ENCODE measurements at places on chromosomes 12 and 14.
A peak's percentile ranks its signal among the peaks of the same experiment; 100 is the strongest.

DNA sequence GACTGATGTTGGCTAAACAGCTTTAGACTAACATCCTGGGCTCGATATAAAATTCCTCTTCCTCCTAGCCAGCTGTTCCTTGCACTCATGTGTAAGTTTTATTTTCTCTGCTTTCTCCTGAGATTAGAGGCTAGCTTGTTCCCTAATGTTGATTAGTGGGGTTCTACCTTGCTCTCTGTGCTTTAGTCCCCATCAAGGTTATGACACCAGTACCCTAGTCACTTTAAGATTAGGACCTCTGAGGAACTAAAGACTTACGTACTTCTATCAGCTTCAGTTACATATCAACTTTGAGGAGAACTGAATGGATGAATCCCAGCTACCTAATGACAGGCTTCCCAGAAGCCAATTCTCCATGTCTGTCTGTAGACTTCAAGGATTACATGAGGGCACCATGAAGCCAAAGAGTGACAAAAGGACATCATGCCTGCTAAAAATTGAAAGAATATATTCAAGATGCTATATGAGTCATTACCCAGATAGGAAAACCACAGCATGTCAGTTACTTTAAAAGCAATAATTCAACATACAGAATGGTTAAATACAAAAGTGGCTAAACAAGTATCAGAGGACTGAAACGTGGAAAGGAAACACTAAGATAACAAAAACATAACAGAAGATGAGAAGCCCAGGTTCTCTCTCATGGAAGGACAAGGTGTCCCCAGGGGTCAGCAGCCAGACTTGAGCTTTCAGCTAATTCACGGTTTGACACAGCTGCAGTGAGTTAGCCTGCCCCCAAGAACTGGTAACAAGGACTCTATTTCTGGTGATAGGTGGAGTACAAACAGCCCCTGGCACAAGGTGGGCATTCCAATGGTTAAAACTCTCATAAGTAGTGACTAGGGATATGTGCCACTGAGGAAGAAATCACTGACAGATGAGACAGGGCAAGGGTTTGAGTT lies 20.4 kb downstream of the ADAM20 start:
- no peak for DNase-seq

DNA sequence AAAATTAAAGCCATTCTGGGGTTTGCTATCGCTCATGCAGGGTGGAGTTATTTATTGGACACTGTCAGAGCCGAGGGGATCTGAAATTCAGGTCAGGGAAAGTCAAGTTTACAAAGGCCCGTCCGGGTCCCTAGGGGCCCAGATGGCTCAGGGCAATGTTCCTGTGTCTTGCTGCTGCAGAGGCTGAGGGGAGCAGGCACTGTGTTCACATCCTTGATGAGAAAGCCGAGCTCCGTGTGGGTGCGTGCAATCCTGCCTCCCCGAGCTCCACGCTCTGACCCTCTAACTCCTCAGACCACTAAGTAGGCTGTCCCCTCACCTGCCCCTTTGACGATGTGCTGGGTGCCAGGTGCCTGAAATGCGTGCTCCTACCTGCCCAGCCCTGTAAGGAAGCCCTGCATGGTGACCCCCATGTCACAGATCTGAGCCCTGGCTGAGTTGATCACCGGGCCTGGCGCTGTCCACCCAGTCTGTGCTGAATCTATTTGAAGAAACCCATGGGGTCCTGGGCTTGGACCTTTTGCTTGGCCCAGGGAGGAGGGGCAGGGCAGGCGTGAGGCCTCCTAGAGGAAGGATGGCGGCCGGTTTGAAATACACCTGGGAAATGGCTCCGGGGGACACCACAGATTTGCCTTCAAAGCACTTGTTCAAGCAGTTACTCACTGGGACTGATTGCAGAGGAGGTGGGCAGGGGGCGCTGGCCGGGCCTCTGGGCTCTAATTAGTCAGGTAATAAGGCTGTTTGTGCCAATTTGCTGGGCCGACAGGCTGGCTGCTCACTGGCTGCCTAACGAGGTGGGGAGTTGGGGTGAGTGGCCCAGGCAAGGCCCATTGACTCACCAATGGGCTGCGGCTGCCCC lies 204.3 kb downstream of the KIF26A start:
- no peak for DNase-seq

DNA sequence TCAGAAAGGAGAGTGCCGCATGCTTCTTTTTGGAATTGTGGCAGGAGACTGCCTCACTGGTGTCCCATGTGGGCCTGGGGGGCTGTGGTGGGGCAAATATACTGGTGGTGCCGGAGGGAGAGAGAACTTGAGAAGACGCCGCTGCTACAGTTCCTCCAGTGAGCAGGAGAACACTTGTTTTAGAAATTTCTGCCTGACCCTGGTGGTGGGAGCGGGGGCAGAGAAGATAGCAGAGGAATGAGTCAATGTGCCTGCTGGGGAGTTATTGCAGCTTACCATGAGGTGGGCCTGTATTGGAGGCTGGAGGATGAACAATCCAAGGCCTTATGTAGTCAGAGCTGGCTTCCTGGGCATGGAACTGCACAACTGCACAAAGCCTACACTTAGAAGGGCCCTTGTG lies 211.8 kb downstream of the SNAPC1 start:
- no peak for DNase-seq

DNA sequence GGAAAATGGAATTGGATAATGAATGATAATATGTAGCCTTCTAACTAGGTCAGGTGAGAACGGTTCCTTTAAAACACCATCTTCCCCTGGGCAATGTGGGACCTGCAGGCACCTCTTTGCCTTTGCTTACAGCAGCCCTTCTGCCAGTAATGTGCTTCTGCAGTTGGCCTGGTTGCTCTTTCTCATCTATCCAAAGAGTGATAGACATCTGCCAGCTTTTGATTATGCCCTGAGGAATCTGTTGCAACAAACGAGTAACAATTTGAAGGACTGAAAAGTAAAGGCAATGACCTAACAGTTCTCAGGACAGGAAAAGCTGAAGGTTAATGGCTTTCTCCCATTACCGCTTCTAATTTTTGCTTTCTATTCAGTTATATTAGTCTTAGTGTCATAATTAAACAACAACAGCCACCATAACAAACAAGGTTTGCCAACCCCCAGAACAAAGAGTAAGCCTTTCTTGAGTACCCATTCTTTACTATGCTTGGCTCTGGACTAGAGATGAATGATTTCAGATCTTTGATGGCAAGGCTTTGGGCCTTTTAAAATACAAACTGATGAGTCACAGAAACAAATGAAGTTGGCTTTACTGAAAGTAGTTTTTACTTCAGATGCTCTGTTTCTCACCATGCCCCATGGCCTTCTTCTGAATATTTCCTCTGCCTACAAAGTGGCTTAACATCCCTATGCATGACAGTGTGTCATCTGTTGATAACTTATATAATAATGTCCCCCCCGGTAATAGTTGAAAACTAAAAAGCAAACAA lies 76.1 kb upstream of the KRR1 start:
- no peak for DNase-seq

- no peak for DNase-seq
These were observed 50.3 kb upstream of the TRIM9 start for GRCh38 chr14:51145246-51145645.

- peak; percentile 68 for DNase-seq
These were observed 235.2 kb upstream of the CRY1 start for GRCh38 chr12:107328442-107329133.

- peak; percentile 44 for DNase-seq
These were observed 61.3 kb upstream of the RESF1 start for GRCh38 chr12:31897781-31898503.

- no peak for DNase-seq
These were observed 974.3 kb downstream of the VRK1 start for GRCh38 chr14:97771340-97772045.

DNA sequence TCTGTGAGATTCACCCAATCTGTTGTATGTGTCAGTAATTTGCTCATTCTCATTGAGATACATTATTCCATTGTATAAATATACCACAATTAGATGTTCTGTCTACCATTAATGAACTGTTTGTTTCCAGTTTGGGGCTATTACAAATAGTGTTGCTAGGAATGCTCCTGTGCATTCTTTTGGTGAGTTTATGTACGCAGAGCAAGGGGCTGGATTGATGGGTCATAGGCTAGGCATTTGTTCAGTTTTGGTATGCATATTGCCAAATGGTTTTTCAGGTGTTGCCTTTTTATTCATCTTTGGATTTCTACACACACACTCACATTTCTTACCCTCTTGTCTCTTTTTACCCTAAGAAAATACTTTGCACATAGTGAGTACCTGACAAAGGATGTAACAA lies 93.4 kb downstream of the GPATCH2L start:
- no peak for DNase-seq

Data from activated naive CD8-positive, alpha-beta T cell treated with anti-CD3 and anti-CD28 coated beads, Interleukin-2, amount 50 U/mL, for 24 hours (primary cell).